Effector memory CD8-positive, alpha-beta T cell (primary cell): ENCODE measurements at places on chromosomes 13 and 19.

- H3K27me3 ChIP-seq = no peaks in the 10 kb centered on the region
- no peak overlapping the region for H3K4me3 ChIP-seq
- H3K36me3 ChIP-seq = peaks cover 22% of the 10 kb centered on the region
- DNase-seq = no peak
Observed at GRCh38 chr13:21039097-21039800, 22.1 kb downstream of the LATS2 start.

DNA sequence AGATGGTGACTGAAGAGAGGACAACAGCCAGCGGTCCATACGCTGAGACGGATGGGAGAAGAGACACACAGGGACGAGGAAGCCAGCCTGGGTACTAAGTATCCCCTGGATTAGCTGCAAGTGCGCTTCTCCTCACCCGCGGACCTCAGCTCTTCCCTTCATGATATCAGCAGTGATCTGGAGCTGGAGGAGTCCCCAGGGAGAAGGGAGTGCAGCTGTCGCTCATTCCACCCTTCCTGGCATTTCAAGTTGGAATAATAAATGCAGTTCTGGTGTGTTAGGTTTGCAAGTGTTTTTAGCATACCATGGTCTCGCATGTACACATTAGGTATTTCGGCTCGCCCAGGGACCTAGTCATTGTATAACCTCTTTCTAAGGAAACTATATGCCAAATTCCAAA lies 88.5 kb upstream of the C1QTNF9B start:
- no peaks in the 10 kb centered on the region for H3K4me1 ChIP-seq
- DNase-seq = no peak
- H3K4me3 ChIP-seq = no peak overlapping the region
- peaks cover 29% of the 10 kb centered on the region for H3K27me3 ChIP-seq

DNA sequence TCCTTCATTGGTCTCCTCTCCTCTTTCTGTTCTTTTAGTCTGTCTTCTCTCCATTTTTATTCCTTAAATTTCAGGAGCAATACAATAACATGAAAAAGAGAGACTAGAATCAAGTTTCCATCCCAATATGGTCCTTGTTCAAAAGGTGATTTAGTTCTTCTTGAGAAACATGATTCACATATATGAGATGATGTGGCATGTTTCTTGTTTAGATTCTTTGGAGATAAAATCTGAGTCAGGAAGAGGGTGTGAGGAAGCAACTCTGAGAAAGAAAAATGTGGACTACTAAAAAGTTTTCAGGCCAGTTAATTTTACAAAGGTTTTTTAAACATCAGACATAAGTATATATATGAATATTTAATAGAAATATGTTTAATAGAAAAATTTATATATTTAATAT lies 231.4 kb downstream of the OXGR1 start:
- H3K27me3 ChIP-seq = no peaks in the 10 kb centered on the region
- H3K4me1 ChIP-seq = no peaks in the 10 kb centered on the region
- no peak for DNase-seq
- H3K36me3 ChIP-seq = no peaks in the 10 kb centered on the region
- H3K27ac ChIP-seq = no peak overlapping the region

- no peak within 1 kb of the TSS for H3K27ac ChIP-seq
- no peaks in the 10 kb centered on the region for H3K36me3 ChIP-seq
- H3K4me1 ChIP-seq = no peaks in the 10 kb centered on the region
- H3K4me3 ChIP-seq = no peak within 1 kb of the TSS
- no peaks in the 10 kb centered on the region for H3K27me3 ChIP-seq
- no peak for DNase-seq
Observed at GRCh38 chr19:22286151-22286810, at the start of gene ZNF729. ZNF729 (plus strand) TSS chr19:22286441; CDS start chr19:22286526, 85 bp downstream.

DNA sequence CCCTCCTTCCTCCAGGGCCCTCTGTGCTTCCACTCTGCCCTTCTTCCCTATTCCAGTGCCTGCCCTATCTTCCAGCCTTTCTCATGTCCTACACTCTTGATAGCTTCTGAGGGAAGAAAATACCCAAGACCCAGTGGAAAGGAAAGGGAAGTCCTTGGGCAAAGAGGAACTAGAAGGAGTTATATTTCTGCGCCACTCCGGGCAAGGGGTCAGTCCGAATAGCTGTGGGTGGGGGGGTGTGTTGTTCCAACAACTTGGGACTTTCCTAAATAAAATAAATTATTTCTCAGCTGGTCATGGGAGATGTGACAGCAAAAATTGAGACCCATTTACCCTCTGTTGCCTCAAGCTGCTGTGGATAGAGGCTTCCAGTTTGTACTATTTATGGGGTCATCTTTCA lies 23.2 kb downstream of the CABP5 start:
- no peak overlapping the region for H3K27ac ChIP-seq
- H3K4me1 ChIP-seq = no peaks in the 10 kb centered on the region
- no peak for DNase-seq
- no peaks in the 10 kb centered on the region for H3K36me3 ChIP-seq
- peaks cover 76% of the 10 kb centered on the region for H3K27me3 ChIP-seq
- H3K4me3 ChIP-seq = no peak overlapping the region

GRCh38 chr13:25037057-25037813 lies 58.7 kb upstream of the PABPC3 start:
- H3K27me3 ChIP-seq = peaks cover 63% of the 10 kb centered on the region
- no peak overlapping the region for H3K4me3 ChIP-seq
- no peak overlapping the region for H3K27ac ChIP-seq
- H3K36me3 ChIP-seq = no peaks in the 10 kb centered on the region
- DNase-seq = peak; percentile 16

- H3K36me3 ChIP-seq = peaks cover 3% of the 10 kb centered on the region
- peaks cover 5% of the 10 kb centered on the region for H3K4me1 ChIP-seq
- peak overlapping the region; percentile 81 for H3K27ac ChIP-seq
- H3K27me3 ChIP-seq = no peaks in the 10 kb centered on the region
Observed at GRCh38 chr13:49300739-49301589, 53.2 kb downstream of the CDADC1 start.

DNA sequence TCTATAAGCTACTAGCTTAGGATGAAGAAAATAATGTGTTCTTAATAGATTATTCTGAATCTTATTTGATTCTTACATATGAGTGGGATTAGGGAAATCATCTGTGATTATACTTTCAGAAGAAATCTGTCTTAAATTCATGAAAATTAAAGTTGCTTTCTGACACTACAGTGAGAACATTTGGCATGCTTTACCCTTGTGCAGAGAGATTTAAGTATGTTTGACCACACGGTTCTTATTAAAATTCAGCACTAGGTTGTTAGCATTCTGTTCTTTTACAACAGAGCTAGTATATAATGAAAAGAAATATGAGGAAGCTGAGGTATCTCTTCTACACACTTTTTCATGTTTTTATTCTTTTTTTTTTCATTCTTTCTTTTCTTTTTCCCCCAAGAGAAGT lies 2723.9 kb downstream of the PCDH9 start:
- H3K27me3 ChIP-seq = no peaks in the 10 kb centered on the region
- H3K4me1 ChIP-seq = no peaks in the 10 kb centered on the region
- H3K27ac ChIP-seq = no peak overlapping the region
- no peak overlapping the region for H3K4me3 ChIP-seq
- no peaks in the 10 kb centered on the region for H3K36me3 ChIP-seq

DNA sequence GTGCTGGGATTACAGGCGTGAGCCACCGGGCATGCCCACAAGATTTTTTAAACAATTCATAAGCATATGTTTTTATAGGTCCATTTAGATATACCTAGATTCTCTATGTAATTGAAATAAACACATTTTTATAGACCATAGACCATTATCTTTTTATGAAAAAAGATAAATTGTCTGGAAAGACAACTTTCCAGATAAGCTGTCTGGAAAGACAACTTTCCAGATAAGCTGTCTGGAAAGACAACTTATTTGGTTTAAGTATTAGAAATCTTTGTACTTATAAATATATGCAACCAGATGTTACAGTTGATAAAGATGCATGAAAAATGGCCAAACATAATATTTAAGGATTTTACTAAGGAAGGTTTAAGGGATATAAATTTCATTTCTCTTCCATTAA lies 538.5 kb downstream of the GPC6 start:
- no peaks in the 10 kb centered on the region for H3K27me3 ChIP-seq
- no peaks in the 10 kb centered on the region for H3K4me1 ChIP-seq
- no peak for DNase-seq
- no peak overlapping the region for H3K4me3 ChIP-seq

DNA sequence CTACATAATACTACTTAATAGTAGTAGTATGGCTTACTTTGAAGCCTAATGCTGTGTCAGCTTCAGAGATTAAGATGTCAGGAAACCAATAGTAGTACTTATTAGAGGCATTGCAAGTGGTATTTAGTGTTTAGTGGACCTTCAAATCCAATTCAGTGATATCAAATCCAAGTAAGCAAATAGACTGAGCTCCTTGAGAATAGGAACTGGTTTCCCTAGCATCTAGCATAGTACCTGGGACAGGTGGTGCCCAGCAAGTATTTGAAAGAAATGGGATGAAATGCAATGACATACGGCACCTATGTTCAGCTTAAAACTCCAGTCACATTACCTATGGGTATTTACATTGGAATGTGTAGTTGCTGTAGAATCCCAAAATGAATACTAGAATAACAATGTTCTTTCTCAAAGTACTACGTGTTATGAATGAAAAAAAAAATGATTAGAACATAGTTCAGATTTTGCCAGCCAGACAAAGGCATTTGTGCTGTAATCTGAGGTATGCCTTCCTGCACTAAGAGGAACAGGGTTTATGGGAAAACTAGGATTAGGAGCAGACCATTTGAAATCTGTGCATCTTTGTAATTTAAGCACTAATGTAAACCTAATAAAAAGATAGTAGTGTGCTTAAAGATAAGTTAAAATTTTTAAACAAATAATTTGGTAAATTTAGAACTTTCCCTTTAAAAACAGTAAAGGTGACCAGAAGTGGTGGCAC lies 17.1 kb downstream of the LSM14A start:
- H3K4me3 ChIP-seq = no peak overlapping the region
- no peaks in the 10 kb centered on the region for H3K27me3 ChIP-seq
- DNase-seq = no peak
- H3K36me3 ChIP-seq = peaks cover 33% of the 10 kb centered on the region
- H3K4me1 ChIP-seq = peaks cover 41% of the 10 kb centered on the region
- peak overlapping the region; percentile 82 for H3K27ac ChIP-seq

DNA sequence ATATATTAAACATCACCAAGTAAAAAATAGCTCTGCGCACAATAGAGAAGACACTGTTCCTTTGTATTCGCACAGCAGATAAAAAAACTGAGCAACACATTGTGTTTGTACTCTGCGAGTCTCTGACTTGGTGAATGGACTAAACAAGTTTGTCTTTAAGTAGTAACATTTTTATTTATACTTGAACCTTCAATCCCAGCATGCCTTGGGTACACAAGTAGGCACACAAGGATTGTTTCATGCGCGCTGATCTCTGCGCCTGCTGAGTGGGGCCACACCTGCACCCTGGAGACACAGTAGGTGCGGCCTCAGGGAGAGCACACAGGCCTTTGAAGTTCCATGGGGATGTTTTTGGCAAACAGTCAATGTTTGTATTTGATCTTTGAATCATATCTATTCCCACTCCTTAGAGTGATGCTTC lies 318.9 kb downstream of the MYO16 start:
- H3K27ac ChIP-seq = no peak overlapping the region

GRCh38 chr19:39177736-39178135 lies 19.0 kb upstream of the NCCRP1 start:
- H3K27ac ChIP-seq = no peak overlapping the region
- H3K27me3 ChIP-seq = no peaks in the 10 kb centered on the region
- H3K4me1 ChIP-seq = no peaks in the 10 kb centered on the region

DNA sequence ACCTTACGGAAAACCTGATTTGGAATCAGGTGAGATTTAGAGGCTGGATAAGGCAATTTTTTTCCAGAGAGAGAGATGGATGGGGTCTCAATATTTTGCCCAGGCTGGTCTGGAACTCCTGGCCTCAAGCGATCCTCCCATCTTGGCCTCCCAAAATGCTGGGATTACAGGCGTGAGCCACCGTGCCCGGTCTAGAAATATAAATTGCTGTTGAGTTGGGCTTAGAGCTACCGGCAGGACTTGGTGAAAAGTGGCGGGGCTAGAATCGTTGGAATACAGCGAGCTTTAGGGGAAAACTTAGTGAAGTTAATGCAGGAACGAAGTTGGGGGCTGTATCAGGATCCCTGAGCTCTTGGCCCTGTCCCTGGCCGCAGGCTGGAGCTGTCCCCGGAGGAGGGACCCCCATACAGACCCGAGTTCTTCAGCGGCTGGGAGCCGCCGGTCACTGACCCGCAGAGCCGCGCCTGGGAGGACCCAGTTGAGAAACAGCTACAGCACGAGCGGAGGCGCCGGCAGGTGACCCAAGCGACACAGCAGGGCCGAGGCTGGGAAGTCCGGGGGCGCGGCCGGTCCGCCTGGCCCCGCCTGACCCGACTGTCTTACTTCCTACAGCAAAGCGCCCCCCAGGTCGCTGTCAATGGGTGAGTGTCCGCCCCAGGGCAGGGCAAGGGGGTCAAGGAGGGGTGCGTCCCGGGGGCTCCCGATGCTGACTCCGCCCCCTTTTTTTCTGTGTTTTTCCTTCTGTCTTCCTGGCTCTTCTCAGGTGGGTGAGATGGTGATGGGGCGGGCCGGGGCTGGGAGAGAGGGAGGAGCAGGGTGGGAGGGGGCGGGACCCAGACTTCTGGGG lies 7.6 kb downstream of the EPS8L1 start:
- H3K4me3 ChIP-seq = peak overlapping the region; percentile 74
- peaks cover 79% of the 10 kb centered on the region for H3K27me3 ChIP-seq
- H3K27ac ChIP-seq = no peak overlapping the region
- peaks cover 30% of the 10 kb centered on the region for H3K4me1 ChIP-seq
- DNase-seq = no peak

- peak overlapping the region; percentile 93 for H3K27ac ChIP-seq
- H3K27me3 ChIP-seq = no peaks in the 10 kb centered on the region
- H3K36me3 ChIP-seq = peaks cover 31% of the 10 kb centered on the region
- no peak for DNase-seq
- H3K4me1 ChIP-seq = peaks cover 61% of the 10 kb centered on the region
Observed at GRCh38 chr19:10748927-10749434, 31.1 kb downstream of the DNM2 start.

- no peaks in the 10 kb centered on the region for H3K36me3 ChIP-seq
- no peak for DNase-seq
- H3K27ac ChIP-seq = no peak overlapping the region
Observed at GRCh38 chr19:28155265-28155664, 1057.7 kb downstream of the UQCRFS1 start.

GRCh38 chr19:40609561-40610395 lies 8.6 kb downstream of the LTBP4 start:
- no peaks in the 10 kb centered on the region for H3K27me3 ChIP-seq
- peaks cover 61% of the 10 kb centered on the region for H3K4me1 ChIP-seq
- peak; percentile 83 for DNase-seq
- H3K36me3 ChIP-seq = peaks cover 32% of the 10 kb centered on the region

GRCh38 chr13:108895220-108895704 lies 265.9 kb downstream of the MYO16 start:
- H3K27ac ChIP-seq = no peak overlapping the region
- H3K4me1 ChIP-seq = peaks cover 2% of the 10 kb centered on the region
- peaks cover 8% of the 10 kb centered on the region for H3K27me3 ChIP-seq

- no peak for DNase-seq
- H3K27ac ChIP-seq = no peak overlapping the region
- H3K27me3 ChIP-seq = peaks cover 35% of the 10 kb centered on the region
- no peaks in the 10 kb centered on the region for H3K36me3 ChIP-seq
- H3K4me3 ChIP-seq = no peak overlapping the region
Observed at GRCh38 chr19:35790981-35791813, 15.8 kb downstream of the ARHGAP33 start.
